ENCODE measurements at places on chromosomes 5 and 9.

- no peak for DNase-seq
Measured at GRCh38 chr5:148740966-148741742, 85.3 kb upstream of the ADRB2 start.

GRCh38 chr9:107363516-107364152 lies 80.6 kb downstream of the RAD23B start:
- DNase-seq, result peak; percentile 46

DNA sequence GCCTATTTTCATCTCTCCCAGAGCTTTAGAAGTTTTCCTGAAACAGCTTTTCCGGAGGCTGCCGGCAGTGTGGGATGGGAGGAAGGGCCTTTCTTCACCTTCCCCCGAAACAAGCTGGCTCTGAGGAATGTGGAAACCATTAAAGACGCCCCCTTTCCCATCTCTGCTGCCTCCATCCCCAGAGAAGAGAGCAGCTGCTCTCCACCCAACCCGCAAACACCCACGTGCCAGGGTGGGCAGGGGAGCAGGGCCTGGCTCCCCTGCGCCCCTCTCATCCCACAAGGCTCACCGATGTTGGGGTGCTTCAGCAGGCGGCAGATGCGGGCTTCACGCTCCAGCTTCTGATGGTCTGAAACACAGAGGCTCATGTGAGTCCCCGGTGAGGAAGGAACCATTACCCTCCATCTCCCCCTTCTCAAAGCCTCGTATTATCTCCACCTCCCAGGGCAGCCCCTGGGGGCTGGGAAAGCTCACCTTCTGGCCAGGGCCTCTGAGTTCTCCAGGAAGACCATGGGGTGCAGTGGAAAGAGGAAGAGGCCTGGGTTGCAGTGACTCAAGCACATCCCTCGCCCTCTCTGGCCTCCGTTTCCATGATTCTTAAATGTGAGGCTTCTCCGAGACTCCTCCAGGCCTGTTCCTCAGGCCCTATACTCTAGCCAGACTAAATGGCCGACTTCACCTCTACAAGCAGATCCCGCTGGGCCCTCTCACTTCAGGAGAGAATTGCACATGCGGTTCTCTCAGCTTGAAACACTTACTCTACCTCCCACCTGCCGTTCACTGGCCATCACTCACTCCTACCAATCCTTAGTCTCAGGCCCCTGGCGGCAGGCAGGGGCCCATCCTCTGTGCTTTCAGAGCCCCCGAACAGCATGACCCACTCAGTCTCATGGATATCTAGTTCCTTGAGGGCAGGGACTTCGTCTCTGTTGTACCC lies 24.6 kb downstream of the CAMK2A start:
- DNase-seq, result no peak

GRCh38 chr5:177382423-177383029 lies 1.7 kb upstream of the SLC34A1 start:
- no peak for DNase-seq

DNA sequence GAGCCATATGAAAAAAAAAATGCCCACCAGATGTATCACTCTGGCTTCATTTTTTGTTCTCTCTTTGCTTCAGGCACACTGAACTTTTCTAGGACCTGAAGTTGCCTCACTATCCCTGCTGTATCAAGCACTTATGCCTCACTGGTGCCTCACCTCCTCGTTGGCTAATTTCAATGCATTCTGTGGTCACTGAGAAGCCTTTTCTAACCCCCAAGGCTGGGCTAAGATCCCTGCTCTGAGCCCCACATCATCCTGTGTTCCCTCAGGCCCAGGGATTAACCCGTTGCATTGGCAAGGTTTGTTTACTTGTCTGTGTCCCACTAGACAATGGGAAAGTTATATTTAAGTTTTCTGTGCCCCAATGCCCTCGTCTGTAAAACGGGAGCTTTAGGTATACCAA lies 362.7 kb downstream of the OSTF1 start:
- no peak for DNase-seq

- no peak for DNase-seq
Measured at GRCh38 chr5:53418826-53419658, 61.4 kb upstream of the FST start.

- no peak for DNase-seq
Measured at GRCh38 chr5:98606961-98607360, 166.5 kb upstream of the RGMB start.

- DNase-seq, result peak; percentile 31
Measured at GRCh38 chr9:136438548-136439480, 831 bp downstream of the INPP5E start.

GRCh38 chr5:18546591-18546990 lies 912.3 kb downstream of the TAF11L14 start:
- DNase-seq, result no peak

DNA sequence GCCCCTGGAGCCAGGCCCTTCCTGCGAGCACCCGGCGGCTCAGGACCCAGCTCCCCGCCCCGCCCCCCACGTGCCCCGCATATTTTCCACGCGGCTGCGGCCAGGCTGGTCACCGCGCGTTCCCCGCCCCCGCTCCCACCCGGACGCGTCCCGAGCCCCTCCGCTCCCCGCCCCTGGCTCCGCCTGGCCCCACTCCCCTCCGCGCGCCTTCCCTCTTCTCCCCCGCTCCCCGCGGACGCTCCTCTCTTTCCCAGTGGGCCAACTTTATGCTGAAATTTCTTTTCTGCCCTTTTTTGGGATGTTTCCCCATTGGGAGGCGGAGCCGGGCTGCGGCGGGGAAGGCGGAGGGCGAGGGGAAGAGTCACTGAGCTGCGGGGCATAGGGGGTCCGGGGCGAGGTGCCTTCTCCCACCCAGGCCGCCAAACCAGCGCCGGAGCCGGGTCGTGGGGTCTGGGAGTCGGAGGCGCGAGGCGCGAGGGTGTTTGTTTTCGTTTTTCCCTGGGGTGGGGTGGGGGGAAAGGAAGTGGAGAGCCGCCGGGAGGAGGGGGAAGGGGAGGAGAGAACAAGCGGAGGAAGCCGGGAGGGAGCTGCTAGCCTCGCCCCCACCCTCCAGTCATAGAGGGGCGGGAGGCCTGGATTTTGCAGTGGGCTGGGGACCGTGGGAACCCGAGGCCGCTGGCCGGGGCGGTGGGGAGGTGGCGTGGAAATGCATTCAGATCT lies 1.0 kb upstream of the TPM2 start:
- peak; percentile 31 for DNase-seq

DNA sequence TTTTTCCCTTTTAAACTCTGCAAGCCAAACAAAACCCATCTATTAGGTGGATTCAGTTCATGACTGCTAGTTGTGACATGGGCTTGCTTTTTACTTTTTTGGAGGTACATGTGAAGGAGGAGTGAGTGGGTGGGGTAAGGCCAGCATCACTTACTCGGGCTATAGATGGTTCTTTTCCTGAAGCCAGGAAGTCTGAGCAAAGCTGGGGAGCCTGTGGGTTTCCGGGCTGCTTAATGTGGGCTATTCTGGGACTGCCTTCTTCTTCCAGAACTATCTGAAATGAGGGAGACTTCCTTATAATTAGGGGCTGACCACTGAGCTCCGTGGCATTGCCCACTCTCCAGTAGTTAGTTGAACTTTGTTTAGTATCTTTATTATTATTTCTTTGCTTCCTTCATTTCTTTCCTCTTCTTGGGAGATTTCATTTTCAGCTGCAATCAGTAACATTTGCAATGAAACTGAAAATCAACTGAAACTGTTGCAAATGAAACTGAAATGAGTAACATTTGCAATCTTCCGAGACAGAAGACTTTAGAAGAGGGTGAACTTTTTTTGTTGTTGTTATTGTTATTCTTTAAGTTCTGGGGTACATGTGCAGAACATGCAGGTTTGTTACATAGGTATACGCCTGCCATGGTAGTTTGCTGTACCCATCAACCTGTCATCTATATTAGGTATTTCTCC lies 204.9 kb downstream of the LRRC70 start:
- DNase-seq, result no peak

- DNase-seq, result no peak
Measured at GRCh38 chr5:132770476-132771159, 6.4 kb downstream of the SEPTIN8 start.

DNA sequence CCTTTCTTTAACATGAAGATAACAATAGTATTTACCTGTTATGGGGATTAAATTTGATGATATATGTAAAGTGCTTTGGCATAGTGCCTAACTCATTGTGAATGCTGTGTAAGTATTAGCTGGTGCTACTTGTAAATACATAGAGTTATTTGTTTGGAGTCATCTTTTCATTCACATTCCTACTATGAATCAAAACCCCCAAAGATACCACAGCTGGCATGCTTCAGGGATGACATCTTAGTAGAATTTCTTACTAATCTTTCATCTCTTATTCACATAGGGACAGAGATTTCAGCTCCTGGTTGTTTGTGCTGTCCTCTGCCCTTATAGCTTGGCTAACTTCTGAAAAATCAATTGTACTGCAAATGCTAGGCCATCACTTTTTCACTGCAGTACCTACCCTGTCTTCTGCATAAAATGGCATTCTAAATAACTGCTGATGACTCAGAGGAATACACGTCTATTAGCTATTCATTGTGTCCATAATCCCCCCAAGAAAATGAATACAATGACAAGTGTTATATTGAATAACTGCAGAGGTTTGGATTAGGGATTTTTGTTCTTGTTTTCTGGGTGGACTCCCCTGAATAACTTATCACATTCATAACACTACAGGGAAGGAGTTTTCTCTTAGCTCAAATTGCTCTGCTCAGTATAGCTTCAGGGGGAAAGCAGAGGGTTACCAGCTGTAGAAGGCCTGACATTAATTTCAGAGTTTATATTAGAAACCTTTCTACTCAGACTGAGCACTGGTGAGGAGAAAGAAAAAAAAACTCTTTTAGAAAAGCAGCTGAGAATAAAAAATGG lies 192.2 kb upstream of the C9orf72 start:
- no peak for DNase-seq

- DNase-seq, result no peak
Measured at GRCh38 chr5:14684757-14685156, 20.2 kb downstream of the OTULIN start.

GRCh38 chr5:40846371-40846770 lies 5.2 kb downstream of the CARD6 start:
- DNase-seq, result no peak

DNA sequence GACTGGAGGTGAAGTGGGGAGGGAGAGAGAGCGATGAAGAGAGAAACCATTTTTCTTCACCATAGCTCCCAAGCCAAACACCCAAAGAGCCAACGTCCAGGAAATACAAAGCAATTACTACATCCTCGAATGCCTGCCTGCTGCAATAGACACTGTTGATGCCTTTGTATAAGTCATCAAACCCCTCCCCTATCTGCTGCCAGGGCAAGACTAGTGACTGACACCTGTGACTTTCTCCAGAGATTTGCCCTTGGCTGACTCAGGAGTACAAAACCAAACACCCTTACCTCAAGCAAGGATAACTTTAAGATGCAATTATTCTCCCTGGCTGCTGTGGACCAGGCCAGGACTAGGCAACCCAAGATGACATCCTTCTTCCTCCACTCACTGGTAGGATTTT lies 81.8 kb upstream of the RASA1 start:
- no peak for DNase-seq

- no peak for DNase-seq
Measured at GRCh38 chr5:54570916-54571315, 53.4 kb downstream of the SNX18 start.

GRCh38 chr5:13189532-13189931 lies 755.0 kb downstream of the DNAH5 start:
- no peak for DNase-seq

GRCh38 chr5:39400713-39401578 lies 23.8 kb downstream of the DAB2 start:
- DNase-seq, result no peak

DNA sequence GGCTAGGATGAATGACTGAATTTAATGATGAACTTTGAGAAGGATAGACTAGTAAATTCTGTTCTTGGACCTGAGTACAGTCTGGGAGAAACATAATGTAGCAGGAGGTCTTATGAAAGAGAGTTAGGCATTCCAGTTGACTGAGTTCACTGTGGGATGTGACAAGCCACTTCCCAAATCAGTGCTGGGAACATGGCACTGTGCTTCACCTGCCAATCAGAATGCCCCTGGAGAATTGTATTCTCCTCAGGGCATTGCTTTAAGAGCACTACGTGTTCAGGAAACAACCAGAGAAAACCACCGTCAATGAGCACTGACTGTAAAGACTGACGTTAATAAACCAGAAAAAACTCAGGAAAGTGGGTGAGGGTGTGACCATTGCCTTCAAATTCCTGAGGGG lies 1.2 kb downstream of the CCDC107 start:
- no peak for DNase-seq

DNA sequence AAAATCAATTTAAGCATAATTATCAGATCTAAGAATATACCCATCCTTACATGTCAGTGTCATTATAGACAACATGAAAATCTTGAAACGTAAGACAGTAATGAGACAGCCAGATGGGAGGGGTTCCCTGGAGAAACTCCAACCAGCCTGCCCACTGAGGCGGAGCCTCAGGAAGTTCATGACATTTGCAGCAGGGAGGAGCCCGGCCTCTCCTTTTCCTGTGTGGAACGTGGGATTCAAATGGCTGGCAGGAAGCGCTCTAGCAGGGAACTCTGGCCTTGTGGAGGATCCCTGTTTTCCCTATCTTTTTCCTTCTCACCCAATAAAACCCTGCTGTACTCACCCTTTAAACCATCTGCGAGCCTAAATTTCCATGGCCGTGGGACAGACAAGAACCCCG lies 176.6 kb upstream of the KCNN2 start:
- DNase-seq, result no peak

- DNase-seq, result no peak
Measured at GRCh38 chr9:126438741-126439401, 112.2 kb downstream of the MVB12B start.

- DNase-seq, result peak; percentile 87
Measured at GRCh38 chr9:114291064-114291474, 31.8 kb upstream of the ORM1 start.

DNA sequence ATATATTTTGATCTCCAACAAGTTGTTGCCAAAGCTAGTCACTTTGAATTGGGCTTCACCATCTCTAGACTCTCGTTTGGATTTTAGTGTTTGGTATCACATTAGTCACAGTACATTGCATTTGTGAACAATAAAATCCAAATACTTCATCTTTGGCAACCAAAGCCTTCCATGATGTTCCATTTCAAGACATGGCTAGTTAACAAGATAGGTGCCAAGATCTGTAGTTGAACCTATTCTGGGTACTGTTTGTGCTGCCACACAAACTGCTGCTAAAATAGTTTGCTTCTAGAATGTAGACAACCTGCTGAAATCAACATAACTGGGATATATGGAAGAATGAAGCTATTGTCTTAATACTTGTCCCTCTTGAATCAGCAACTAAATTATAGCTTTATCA lies 207.5 kb downstream of the LRRC70 start:
- no peak for DNase-seq

- DNase-seq, result no peak
Measured at GRCh38 chr9:126611193-126611591, 2.5 kb upstream of the LMX1B start.

- no peak for DNase-seq
Measured at GRCh38 chr5:6682239-6682638, 31.0 kb upstream of the TENT4A start.

- no peak for DNase-seq
Measured at GRCh38 chr9:134545215-134545542, 96.4 kb upstream of the COL5A1 start.

- no peak for DNase-seq
Measured at GRCh38 chr5:51988634-51989033, 605.4 kb downstream of the ISL1 start.

GRCh38 chr5:179668391-179668790 lies 12.4 kb downstream of the CBY3 start:
- DNase-seq, result peak; percentile 43

GRCh38 chr5:157842185-157842584 lies 16.8 kb downstream of the CLINT1 start:
- DNase-seq, result no peak

GRCh38 chr5:8538821-8539220 lies 669.9 kb downstream of the MTRR start:
- DNase-seq, result no peak
